ENCODE measurements at places on chromosomes 1 and 21.

DNA sequence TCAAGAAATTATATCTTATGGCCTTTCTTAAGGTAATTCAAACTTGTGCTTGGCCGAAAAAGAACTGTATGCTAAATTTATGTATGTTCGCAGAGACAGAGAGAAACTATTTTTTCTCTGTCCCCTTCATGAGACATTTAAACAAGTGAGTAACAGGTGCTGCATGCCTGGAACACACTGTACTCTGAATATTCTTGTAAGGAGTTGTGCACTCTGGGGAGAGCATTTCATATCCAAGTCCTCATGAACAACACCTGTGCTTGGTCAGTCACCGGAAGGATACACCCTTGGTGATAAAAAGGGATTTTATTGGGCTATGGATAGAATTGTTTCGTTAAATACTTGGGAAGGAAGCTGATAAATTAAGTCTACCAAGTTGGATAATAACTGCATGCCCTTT is 220.8 kb upstream of the NRIP1 start:
- peaks cover 5% of the 10 kb centered on the region for H3K4me1 ChIP-seq
- H3K27ac ChIP-seq = no peak overlapping the region
- H3K36me3 ChIP-seq = no peaks in the 10 kb centered on the region
- DNase-seq = no peak

DNA sequence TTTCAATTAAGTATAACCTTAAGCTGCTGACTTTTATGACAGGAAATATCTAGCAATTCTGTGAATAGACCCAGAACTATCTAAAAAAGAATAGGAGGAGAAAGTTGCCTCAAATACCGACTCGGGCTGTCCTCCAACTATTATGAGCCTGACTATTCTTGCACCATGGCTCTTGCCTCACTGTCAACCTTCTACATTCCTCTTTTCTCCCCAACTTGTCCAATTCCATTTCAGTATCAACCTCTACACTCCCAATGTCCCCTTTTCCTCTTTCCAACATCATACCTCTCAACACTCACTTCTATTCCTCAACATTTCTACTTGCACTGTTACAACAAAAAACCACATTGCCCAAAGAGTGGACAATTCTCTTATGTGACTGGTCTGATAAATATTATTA is 2.3 kb downstream of the ZZZ3 start:
- no peak for DNase-seq
- peak overlapping the region; percentile 17 for H3K27ac ChIP-seq
- H3K36me3 ChIP-seq = peaks cover 4% of the 10 kb centered on the region
- no peaks in the 10 kb centered on the region for H3K27me3 ChIP-seq

DNA sequence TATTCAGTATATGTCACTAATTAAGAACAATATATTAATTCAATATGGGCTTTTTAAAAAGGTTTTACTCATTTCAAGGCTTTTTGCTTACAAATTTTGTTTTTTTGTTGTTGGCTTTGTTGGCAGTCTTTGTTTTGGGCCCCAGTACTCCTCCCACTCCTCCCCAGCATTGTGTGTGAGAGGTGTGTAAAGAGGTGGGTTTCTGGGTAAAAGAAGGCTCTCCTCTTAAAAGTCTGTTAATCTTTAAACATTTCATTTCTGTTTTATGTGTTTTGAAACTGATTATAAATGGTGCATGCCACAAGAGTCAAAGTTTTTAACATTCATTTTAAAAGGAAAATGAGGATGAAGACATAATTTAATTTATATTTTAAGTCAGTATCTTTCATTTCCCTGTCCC is 79.6 kb downstream of the SASS6 start:
- H3K27ac ChIP-seq = no peak overlapping the region
- peaks cover 21% of the 10 kb centered on the region for H3K36me3 ChIP-seq
- DNase-seq = no peak
- H3K4me1 ChIP-seq = no peaks in the 10 kb centered on the region

DNA sequence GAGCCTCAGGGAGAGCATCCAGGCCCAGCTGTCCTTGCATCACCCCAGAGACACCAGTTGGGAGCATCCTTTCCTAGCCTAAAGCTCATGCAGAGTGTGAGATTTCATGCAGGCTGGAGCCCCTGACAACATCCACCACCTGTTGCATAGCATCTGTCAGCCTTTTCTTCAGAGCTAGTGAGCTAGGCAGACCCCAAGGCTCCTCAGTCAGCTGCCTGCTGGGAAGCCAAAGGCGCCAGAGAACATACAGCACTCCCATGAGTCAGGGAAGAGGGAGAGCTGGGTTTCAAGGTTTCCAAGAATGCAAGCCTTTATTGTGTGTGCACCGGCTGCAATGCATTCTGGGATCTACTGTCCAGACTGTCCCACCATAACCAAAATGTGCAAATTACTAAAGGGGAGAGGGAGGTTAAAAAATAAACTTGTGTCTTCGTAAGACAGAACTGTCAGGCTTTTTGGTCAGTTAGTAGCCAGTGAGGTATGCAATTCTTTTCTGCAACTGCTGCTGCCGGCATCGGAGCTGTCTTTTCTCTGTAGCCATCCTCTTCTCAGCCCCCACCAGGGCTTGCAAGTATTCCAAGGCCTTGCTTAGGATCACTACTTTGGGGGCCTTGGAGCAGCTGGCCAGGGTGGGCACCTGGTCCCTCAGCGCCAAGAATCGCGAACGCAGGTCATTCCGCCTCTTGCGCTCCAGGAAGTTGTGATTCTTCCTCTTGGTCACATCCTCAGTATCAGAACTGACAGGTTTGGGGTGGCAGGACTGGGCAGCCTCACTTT is 4.6 kb downstream of the MYCL start:
- H3K27me3 ChIP-seq = peaks cover 11% of the 10 kb centered on the region
- H3K27ac ChIP-seq = no peak overlapping the region
- H3K4me1 ChIP-seq = peaks cover 12% of the 10 kb centered on the region
- no peak overlapping the region for H3K4me3 ChIP-seq

GRCh38 chr1:213720032-213720431 is 267.7 kb upstream of the PROX1 start:
- H3K27me3 ChIP-seq = no peaks in the 10 kb centered on the region
- no peak for DNase-seq
- no peak overlapping the region for H3K27ac ChIP-seq
- no peak overlapping the region for H3K4me3 ChIP-seq
